Neural crest cell (in vitro differentiated cells): ENCODE measurements at places on chromosomes 2 and 18.

DNA sequence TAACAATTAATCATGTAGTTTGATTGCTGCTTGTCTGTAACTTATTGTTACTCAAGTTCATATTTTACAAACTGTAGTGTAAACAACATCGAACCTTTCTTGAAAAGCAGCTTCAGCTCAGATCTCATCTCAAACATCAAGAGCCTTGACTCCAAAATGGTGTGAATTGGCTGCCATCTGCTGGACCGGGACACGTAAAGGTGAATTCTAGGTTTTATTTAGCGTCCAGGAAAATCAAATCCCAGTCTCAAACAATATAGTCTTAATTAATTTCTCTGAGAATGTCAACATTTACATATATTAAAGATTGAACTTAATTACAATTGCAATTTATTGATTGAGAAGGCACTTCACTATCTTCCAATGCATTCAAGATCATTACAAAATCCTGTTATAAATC lies 453.0 kb downstream of the GALR1 start:
- DNase-seq, result peak; percentile 16

- DNase-seq, result no peak
Measured at GRCh38 chr2:35168351-35168750, 1187.2 kb upstream of the CRIM1 start.

DNA sequence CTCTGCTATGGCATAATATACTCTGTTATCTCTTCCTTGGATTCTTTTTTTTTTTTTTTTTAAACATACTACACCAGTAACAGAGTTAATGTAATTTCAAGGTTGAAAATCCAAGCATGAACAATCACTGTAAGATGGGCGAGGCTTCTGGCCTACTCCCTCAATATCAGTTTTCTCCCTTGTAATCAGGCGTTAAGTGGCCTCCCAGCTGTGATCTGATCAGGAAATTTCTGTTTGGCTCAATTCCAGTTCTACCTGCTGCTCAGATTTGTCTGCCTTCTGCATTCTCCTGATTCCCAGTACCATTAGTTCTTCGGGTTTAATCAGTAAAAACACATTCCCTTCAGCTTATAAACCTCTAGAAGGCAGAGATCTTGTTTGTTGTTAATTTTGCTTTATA lies 18.6 kb downstream of the PRKD3 start:
- DNase-seq, result no peak

- DNase-seq, result no peak
Measured at GRCh38 chr2:62014102-62014501, 108.6 kb downstream of the COMMD1 start.

DNA sequence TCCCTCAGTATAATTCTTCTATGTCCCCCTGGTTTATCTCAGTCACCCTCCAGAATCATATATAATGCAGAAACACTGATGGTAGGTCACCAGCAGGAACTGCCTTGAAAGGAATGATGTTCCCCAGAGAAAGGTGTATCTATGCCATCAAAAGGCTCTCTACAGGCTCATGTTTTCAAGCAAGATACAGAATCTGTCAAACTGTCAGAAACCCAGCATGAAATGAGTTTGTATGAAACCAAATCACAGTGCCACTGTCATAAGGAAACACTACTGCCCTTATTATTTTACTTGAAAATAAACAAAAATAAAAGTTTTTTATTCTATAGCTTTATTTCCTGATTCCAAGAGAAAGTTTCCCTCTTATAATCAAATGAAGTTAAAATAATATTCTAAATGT lies 1064.5 kb upstream of the DDX18 start:
- no peak for DNase-seq

DNA sequence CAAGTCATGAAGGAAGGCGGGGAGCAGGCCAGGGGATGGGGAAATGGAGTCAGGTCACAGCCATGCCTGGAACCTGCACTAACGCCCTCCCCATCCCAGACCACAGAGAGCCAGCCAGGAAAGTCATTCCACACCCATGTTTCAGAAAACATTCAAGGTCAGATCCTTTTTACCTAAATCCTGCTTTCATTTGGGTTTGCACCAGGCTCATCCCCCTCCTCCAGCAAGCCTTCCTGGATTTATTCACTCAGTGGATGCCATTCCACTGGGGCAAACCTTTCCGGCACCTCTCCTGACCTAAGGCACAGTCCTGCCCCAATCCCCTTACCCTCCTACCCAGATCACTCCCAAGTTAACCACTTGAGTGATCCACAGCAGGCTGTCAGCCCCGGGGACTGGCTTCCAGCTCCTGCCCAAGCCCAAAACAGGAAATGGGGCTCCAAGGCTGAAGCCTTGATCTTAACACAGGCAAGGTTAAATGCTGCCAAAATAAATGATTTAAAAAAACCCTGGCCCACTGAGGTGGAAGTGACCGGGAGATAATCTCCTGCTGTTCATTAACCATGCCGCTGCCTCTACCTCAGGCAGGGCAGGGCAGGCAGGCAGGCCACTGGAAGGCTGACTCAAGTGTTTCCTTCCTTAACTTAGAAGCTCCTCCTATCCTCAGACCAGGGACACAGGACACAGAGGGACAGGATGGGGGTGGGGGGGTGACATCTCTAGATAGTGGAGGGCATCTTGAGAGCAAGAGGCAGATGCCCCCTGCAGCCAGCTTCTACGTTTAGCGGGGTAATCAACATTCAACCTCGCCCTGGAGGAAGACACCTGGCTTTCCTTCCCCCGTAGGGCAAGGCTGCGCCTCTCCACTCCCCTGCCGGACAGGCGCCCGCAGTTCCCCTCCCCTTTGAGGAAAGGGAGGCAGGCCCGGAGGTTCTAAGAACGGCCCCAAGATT lies 1.4 kb downstream of the RAB11FIP5 start:
- DNase-seq, result no peak

GRCh38 chr2:14626873-14627272 lies 5.6 kb upstream of the LRATD1 start:
- no peak for DNase-seq

DNA sequence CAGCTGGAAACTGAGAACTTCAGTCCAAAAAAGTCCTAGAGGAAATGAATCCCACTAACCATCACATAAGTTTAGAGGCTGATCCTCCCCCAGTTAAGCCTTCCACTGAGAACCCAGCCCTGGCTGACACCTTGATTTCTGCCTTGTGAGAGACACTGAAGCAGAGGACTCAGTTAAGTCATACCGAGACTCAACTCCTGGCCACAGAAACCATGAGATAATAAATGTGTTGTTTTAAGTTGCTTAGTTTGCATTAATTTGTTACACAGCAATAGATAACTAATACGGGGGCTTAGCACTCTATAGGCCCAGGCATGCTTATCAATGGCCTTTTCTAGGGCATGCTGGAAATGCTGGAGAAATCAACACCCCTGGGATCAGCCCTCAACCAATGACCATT lies 3.4 kb upstream of the ADD2 start:
- DNase-seq, result no peak

- DNase-seq, result no peak
Measured at GRCh38 chr18:13871701-13872100, 43.6 kb downstream of the MC2R start.

DNA sequence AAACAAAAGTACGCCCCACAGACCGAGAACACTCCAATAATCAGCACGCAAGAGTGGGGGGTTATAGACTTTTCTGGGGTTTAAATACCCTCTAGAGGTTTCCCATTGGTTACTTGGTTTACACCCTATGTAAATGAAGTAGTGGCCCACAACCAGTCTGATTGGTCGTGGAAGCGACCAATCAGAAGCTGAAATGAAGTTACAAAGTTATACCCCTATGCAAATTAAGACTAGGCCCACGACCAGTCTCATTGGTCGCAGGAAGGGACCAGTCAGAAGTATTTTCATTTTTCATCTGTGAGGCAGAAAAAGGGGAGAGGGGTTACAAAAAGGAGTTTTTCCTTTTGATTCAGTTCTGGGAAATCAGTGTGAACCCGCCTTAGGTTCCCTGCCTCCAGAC lies 55.3 kb upstream of the YWHAQ start:
- DNase-seq, result no peak

- DNase-seq, result no peak
Measured at GRCh38 chr2:223486751-223487150, 115.4 kb downstream of the SCG2 start.

DNA sequence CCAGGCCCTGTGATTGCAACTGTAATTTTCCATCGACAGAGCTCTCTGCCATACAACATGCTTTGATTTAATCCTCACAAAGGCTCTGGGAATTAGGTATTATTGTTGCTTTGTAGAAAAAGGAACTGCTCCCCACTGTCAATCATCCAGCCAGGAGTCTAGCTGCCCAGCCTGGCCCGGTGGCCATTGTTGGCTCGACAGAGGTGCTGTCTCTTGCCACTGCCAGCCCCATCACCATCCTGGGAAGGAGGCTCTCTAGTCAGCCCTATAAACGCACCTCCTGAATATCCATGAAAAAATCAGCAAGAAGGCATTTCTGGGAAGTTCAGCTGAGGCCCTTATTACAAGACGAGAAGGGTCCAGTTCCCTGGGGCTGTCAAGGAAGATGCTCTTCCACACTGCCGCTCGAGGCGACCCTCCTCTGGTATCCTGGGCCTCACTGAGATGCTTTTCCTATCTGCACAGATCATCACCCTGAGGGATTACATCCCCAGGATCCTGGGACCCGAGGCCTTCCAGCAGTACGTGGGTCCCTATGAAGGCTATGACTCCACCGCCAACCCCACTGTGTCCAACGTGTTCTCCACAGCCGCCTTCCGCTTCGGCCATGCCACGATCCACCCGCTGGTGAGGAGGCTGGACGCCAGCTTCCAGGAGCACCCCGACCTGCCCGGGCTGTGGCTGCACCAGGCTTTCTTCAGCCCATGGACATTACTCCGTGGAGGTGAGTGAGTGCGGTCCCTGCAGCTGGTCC lies 71.0 kb downstream of the TPO start:
- DNase-seq, result no peak

DNA sequence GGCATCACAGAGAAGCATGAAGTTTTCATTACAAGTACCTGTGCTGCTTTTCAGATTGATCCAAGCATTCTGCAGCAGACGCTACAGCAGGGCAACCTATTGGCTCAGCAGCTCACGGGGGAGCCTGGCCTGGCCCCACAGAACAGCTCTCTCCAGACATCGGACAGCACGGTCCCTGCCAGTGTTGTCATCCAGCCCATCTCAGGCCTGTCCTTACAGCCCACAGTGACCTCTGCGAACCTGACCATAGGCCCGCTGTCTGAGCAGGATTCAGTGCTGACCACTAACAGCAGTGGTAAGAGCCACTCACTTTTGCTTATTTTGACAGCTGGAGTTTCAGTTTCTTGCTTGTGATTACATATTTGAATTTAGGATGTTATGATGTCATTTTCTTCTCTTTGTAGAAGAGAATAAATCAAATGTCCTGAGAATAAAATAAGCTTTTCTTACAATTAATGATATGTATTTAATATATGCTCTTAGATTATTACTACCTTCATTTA lies 104.9 kb downstream of the ZNF236 start:
- no peak for DNase-seq

DNA sequence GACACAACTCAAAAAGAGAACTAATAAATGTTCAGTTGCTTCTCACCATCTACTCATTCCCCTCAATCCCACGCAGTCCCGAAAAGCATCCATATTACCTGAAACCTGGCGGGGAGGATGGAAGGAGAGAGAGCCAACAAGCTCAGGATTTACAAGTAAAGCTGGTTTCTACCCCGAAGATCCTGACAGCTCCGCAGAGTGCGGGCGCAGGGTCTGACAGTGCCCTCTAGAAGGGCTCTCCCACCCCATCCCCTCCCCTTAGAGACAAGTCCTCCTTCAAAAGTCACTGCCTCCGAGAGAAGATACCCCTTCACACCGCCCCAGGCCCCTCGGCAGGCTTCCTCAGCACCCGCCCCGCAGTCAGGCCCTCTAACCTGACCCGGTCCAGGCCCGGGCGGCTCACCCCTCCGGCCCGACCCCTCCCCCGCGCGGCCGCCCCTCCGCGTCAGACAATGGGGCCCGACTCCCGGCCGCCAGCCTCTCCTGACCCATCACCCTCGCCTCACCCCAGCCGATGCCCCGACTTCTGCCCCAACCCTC lies 550 bp downstream of the RAB1A start:
- DNase-seq, result peak; percentile 36

DNA sequence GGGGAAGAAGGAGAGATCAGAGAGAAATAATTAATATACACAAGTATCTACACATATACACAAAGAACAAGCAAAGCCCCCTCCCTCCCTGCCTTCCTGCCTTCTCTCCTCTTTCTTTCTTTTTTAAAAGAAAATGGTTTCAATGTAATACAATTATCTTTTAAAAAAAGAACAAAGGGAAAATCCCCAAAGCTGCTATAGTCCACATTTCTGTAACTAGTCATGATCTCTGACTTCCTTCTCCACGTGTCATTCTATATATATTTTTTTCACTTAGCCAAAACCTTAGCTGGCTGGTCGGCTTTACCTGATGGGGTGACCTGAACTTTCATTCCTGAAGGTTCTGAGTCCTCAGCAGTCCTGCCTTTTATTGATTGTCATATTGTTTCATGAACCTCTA lies 44.3 kb downstream of the MAP3K20 start:
- no peak for DNase-seq

GRCh38 chr2:200376513-200377354 lies 70.2 kb downstream of the SPATS2L start:
- no peak for DNase-seq

- DNase-seq, result no peak
Measured at GRCh38 chr2:111691164-111691875, 192.7 kb downstream of the ANAPC1 start.
